Osteoblast (primary cell): ENCODE measurements at places on chromosomes 5 and 9. TPM values are rescaled to one million over a fixed set of nuclear protein-coding genes. Genes with fewer than 3 reads are reported as not detected.
A peak's percentile ranks its signal among the peaks of the same experiment; 100 is the strongest.

The ADRB2 gene
- total RNA-seq: under 0.01 and 0.29 TPM in 2 replicates

The MRRF gene
- 35.8 and 41.5 TPM in 2 replicates for total RNA-seq

The CFAP90 gene
- total RNA-seq: 0.59 and 1.1 TPM in 2 replicates

DNA sequence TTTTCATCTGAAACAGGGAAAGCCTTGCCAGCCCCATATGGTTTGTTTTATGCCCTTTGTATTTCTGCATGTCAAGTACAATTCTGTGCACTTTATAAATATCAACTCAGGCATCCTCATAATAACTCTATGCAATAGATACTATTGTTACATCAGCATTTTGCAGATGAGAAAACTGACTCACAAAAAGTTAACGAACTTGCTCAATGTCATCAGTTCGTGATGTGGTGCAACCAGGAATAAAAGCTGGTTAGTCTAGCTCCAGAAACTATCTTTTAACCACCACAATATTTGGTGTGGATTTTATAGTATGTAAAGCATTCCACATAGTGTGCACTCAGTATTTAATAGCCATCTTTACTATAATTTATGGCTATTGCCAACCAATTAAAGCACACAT lies 134.9 kb downstream of the MRPS30 start:
- H3K4me3 ChIP-seq: no peak overlapping the region
- no peaks in the 10 kb centered on the region for H3K4me1 ChIP-seq
- H3K27ac ChIP-seq: no peak overlapping the region
- no peak for DNase-seq
- H3K36me3 ChIP-seq: no peaks in the 10 kb centered on the region

DNA sequence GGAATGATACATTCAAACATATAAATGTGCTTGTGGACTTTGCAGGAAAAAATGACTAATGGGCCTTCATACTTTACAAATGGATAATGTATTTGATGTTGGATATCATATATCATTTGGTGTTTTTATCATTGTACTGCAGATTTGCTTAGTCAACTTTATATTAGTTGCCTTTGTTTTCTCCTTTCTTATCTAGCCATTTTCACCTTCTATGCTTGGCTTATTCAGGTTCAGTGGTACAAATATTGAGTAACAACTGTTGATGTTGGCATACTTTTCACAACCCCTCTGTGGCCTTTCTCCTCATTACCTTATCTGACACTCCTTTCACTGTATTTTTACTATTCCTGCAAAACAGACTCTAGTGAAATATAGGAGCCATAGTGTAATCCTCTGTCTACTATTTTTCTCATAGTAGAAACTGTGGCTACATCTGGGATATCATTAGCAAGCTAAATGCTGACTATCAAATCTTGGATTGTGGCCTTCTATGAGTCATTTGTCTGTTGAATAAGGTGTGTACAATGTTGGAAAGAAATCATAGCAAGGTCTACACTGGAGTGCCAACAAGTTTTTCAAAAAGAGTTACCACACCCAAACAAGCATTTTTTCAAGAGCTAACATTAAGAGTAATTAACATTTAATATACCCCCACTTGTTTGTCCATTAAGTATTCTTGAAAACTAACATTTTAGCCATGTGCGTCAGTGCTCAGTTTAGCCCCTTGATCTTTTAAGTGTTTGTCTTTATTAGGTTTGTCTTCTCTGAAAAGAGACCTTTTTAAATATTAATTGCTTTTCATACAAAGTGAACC lies 330.1 kb downstream of the ADGRV1 start:
- no peak overlapping the region for H3K4me3 ChIP-seq
- peak; percentile 39 for DNase-seq
- no peak overlapping the region for H3K27ac ChIP-seq
- no peaks in the 10 kb centered on the region for H3K36me3 ChIP-seq
- H3K4me1 ChIP-seq: peaks cover 3% of the 10 kb centered on the region

DNA sequence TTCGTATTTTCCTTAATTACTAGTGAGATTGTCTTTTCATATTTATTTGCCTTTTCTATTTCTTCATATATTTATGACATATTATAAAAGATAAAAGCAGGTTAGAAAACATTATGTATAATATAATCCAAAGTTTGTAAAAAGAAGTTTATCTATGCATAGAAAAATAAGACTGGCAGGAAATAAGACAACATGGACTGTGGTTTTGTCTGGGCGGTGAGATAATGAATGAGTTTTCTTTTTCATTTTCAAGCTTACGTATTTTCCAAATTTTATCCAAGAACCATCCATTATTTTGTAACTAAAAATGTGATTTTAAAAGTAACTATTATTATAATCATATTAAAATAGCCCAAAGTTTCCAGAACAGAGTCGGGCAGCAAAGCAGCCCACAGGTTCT lies 109.8 kb upstream of the MVB12B start:
- H3K36me3 ChIP-seq: no peaks in the 10 kb centered on the region
- H3K4me1 ChIP-seq: no peaks in the 10 kb centered on the region
- no peak overlapping the region for H3K4me3 ChIP-seq
- DNase-seq: no peak
- peaks cover 41% of the 10 kb centered on the region for H3K27me3 ChIP-seq

DNA sequence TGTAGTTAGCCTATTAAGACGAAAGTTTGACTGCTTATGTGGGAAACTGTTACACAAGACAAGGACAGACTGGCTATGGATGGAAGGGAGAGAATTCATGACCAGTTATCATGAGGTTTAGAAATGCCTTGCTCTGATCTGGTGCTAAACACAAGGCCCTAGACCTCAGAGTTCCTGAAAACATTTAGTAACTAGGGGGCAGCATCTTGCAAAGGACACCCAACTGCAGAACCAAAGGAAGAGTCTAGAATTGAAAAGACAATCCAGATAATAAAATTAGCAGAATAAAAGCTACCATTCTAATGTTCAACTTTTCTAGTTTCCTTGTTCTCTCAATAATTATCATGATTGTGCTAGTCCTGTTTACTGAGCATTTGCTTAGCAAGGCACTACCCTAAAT lies 130.5 kb upstream of the GPR151 start:
- no peaks in the 10 kb centered on the region for H3K4me1 ChIP-seq
- H3K27me3 ChIP-seq: no peaks in the 10 kb centered on the region
- no peak overlapping the region for H3K27ac ChIP-seq
- H3K4me3 ChIP-seq: no peak overlapping the region

GRCh38 chr9:101397746-101398067 lies 711 bp downstream of the MRPL50 start:
- H3K36me3 ChIP-seq: peaks cover 27% of the 10 kb centered on the region
- no peaks in the 10 kb centered on the region for H3K27me3 ChIP-seq
- no peak for DNase-seq
- peak overlapping the region; percentile 95 for H3K4me3 ChIP-seq
- peak overlapping the region; percentile 98 for H3K27ac ChIP-seq
- H3K4me1 ChIP-seq: peaks cover 16% of the 10 kb centered on the region

- no peak for DNase-seq
- no peak overlapping the region for H3K27ac ChIP-seq
- no peaks in the 10 kb centered on the region for H3K4me1 ChIP-seq
- no peaks in the 10 kb centered on the region for H3K36me3 ChIP-seq
- no peak overlapping the region for H3K4me3 ChIP-seq
- peaks cover 5% of the 10 kb centered on the region for H3K27me3 ChIP-seq
Measured at GRCh38 chr5:133129289-133129688, 77.5 kb downstream of the HSPA4 start.

DNA sequence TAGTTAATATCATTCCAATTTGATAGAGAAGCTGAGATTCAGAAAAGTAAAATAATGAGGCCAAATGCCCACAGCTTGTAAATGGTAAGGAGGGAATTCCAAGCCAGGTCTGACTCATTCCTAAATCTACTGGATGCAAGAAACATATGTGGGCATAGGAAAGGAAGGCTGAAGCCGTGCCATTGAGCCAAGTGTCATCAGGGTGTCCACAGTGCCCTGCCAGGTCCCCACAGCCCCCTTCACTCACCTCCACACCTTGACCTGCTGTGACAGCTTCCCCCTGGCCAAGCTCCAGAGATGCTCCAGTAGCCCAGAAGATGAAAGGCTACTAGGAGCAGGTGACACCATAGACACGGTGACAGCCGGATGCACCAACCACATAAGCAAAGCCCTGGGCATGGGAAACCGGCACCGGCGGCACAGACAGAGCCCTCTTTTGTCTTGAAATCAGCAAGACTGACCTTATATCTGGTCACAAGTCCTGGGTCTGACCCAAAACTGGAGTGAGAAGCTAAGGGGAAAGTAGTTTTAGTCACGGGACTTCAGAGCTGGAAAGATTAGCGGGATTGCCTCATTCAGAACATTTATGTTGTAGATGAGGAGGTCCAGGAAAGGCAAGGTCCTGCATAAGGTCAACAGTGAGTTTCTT lies 20.1 kb upstream of the FAT2 start:
- no peaks in the 10 kb centered on the region for H3K36me3 ChIP-seq
- no peak overlapping the region for H3K27ac ChIP-seq
- no peak overlapping the region for H3K4me3 ChIP-seq

- no peaks in the 10 kb centered on the region for H3K36me3 ChIP-seq
- no peaks in the 10 kb centered on the region for H3K4me1 ChIP-seq
- H3K27me3 ChIP-seq: peaks cover 9% of the 10 kb centered on the region
- no peak overlapping the region for H3K27ac ChIP-seq
Measured at GRCh38 chr5:123450114-123450513, 26.9 kb upstream of the CEP120 start.
